ENCODE measurements at places on chromosomes 5 and 9.

- no peak for DNase-seq
Observed at GRCh38 chr5:131622633-131623032, 12.4 kb downstream of the RAPGEF6 start.

DNA sequence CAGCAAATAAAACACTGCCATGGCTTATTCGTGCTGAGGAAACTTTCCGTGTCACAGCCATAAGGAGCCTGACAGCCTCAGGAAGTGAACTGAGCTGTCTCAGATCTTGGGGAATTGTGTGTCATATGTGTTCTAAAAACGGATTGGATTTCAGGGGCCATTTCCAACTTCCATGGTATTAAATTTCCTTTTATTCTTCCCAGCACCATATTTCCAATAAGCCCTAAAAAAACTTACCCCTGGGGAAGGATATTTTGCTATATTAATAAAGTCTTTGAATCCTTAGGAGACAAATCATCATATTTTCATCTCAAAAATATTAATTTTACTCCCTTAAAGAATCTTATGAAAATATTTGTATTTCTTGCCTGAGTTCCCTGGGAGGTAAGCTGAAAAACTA, 93.9 kb downstream of the LHFPL2 start:
- no peak for DNase-seq

DNA sequence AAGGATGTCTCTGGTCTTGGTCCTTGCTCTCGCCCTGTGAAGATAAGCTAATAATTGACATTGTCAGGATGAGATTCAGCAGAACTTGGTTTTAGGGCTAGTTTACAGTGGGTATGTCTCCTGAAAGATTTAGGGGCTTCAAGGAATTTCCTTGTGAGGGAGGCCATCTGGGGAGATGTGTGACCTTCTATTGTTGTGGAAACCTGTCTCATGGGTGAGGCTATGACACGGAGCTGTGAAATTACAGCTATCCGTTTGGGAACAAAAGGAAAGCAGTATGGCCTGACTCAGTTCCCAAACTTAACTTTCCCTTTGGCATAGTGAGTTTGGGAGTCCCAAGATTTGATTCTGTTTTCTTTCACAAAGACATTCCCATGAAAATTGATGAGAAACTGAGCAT, 142.0 kb downstream of the PARP8 start:
- no peak for DNase-seq

GRCh38 chr5:51599587-51599986, 216.3 kb downstream of the ISL1 start:
- DNase-seq: no peak

- DNase-seq: no peak
Observed at GRCh38 chr5:170534177-170534576, 30.4 kb downstream of the KCNIP1 start.

- no peak for DNase-seq
Observed at GRCh38 chr5:149337736-149338135, 7.6 kb upstream of the GRPEL2 start.

DNA sequence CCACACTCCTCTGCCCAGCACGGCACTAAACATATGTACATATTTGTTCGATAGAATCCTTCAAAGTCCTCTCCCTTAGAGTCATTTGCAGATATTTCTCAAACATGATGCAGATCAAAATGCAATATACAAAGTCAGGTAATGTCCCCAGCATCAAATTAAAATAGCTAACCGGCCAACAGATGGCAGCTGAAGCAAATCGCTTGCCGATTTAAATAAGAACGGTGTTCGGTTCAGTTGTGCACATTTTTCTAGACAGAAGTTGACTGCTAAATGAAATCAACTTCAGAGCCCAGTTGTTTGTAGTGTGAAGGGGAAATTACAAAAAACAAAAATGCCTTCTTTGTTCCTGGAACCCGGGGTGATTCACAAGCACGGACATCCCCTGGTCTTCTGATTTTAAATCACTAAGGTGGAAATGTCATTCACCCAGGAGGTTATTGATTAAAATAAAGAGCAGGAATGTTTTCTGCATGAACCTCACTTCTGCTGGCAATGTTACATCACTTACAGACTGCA, 219.2 kb downstream of the EBF1 start:
- no peak for DNase-seq

DNA sequence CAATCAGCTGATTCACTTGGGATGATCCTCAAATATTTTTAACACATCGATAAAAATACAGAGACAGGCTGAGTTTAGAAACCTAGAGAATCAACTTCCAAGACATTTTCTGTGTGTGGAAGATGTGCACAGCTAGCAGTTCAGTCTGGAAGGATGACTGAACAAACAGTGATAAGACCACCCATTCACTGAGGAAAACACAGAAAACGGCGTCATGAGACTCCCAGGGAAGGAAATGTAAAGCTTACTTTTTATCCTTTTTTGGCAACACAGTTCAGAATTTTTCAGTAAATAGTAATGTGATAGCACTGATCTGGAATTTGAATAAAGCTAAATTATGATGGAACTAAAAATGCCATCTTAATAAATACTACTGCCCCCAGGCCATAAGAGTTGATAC, 277.6 kb downstream of the SEMA5A start:
- DNase-seq: no peak

DNA sequence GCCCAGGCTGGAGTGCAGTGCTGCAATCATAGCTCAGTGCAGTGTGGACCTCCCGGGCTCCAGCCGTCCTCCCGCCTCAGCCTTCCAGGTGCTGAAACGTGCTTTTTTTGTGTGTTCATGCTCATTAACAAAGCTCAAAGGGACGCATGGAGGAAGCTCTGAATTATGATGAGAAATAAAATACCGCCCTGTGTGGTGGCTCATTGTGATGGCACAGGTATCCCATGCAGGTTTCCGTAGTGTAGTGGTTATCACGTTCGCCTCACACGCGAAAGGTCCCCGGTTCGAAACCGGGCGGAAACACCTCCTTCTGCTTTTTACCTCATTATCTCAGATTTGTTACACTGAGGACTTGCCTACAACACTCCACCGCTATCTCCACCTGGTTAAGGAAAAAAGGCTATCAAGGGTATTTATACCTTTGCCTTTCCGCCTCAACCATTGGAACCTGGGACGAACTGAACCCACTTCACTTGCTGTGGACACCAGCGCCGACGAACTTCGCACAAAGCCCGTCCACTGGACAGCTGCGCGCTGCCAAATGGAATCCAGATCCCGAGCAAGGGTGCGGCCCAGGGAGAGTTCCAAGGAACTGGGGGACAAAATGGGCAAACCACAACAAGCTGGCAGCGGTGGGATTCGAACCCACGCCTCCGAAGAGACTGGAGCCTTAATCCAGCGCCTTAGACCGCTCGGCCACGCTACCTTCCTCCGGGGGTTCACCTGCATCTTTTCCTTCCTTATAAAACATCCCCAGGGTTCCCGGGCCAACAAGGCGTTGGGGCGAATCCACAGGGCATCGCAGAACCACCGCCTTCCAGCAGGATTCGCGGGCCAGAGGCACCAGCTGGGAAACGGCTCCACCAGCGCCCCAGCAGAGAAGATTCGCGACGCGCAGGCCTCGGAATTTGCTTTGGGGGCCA, 26.3 kb downstream of the OR2V2 start:
- no peak for DNase-seq

GRCh38 chr5:125160787-125161502, 414.5 kb upstream of the ZNF608 start:
- no peak for DNase-seq

- DNase-seq: peak; percentile 43
Observed at GRCh38 chr5:113378959-113379541, 55.7 kb downstream of the TSSK1B start.

DNA sequence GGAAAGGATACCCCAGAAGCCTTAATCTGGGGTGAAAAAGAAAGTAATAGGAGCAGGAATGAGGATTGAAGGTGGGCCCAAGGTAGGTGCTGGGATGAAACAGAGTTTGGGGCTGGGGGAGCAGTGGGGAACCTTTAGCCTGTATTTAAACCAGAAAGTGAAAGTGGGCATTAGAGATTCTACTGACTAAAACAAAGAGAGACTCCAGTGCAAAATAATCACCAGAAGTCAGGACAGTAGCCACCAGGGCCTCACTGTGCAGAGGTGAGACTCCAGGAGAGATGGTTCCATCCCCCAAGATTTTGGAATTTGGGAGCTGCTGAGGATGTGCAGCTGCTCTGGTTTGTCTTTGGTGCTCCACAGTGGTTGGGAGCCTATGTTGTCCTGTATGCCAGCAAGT, 13.1 kb downstream of the DNAJB5 start:
- no peak for DNase-seq

DNA sequence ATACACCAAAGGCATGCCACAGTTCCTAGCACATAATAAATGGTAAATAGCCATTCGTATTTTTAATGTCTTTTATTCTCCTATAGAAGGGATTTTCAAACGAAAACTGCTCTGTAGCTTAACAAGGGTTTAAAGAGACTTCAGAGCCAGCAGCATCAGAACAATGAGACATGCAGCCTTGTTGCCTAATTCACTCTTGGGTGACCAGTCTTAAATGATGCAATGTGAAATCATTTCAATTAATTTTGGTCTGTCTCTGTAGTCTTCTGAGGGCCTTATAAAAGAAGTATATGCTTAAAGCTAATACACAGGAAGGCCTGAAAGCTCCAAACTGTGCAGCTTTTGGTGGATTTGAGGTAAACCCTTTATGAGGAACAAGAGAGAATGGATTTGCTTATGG, 888.8 kb upstream of the WWC1 start:
- DNase-seq: no peak

GRCh38 chr5:36876965-36877666, 547 bp downstream of the NIPBL start:
- DNase-seq: peak; percentile 46

GRCh38 chr5:84623019-84623418, 238.3 kb upstream of the EDIL3 start:
- no peak for DNase-seq
